Effector memory CD4-positive, alpha-beta T cell (primary cell): ENCODE measurements at places on chromosomes 3 and 15.

- no peak for DNase-seq
Observed at GRCh38 chr3:124582621-124583395, 147.4 kb upstream of the UMPS start.

DNA sequence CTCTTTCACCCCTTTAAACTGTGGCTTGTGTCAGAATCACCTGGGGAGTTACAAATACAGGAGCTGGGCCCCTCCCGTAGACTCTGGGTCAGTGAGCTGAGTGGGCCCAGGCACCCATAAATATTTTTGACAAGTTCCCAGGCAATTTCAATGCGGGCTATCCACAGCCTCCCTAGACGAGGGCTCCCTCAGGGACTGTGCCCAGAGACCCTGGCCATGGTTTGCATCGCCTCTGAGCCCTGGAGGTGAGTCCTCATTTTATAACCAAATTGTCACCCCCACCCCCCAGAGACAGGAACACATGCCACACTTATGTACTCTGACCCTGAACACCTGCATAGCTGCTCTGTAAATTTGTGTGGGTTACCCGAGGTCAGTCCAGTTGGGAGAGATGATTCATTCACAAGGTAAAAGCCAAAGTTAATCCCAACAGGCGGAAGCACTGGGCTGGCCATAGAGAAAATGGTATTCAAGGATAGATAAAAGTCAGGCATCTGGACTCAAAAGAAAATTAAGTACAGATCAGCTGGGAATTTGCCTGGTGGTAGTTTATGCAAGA, 146.5 kb upstream of the SLC6A11 start:
- DNase-seq: no peak

DNA sequence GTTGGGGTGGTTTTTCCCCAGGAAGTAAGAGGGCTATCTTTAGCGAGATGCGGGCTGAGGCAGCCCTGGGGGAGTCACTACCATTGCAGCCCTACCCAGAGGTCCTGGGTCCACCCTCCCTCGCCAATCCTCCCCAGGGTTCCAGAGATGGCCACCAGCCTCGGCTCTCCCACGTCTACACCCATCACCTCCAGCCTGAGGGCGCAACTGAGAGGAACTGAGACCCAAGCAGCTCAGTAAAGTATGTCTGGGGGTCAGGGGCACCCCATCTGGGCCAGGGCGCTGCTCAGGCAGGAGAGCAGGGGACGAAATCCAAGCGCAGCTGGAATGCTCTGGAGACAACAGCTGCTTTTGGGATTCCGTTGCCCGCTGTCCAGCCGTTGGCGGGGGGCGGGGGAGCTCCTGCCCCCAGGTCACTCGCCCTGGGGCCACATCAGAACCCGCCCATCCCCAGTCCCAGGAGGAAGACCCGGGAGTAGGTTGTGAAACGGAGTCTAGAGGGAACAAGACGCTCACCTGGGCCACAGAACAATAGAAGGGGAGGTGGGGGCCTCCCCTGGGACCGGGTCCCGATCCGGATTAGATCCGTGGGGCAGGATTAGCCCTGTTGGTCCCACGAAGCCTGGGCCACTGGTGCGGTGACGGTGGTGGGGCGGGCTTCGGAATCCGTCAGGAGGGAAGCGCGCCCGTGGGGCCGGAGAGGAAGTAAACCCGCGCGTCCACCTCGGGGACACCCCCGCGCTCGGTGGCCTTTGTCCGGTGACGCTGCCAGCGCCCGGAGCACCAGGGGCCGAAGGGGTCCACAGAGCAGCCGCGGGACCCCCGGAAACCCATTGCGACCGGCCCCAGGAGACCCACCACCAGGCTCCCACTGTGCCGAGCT, 1.4 kb upstream of the NDUFAF3 start:
- DNase-seq: no peak

GRCh38 chr15:28017423-28017924, 81.6 kb downstream of the OCA2 start:
- no peak for DNase-seq

DNA sequence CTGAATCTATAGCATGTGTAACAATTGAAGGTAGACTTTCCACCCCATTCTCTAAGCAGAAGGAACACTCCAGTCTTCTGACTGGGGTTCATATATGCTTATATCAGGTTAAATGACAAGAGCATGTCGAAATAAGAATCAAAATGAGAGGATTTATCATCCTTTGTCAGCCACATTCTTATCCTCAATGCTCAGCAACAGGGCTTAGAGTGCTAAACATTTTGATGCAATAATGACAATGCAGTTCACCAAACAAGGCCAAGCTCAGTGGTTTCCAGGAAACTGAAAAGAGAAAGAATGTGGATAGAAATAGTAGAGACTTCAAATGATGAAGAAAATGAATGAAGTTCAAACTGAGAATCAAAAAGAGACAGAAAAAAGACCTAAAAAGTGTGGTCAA, 78.0 kb downstream of the FSIP1 start:
- DNase-seq: no peak

GRCh38 chr3:15942462-15942861, 144.7 kb upstream of the ANKRD28 start:
- no peak for DNase-seq

DNA sequence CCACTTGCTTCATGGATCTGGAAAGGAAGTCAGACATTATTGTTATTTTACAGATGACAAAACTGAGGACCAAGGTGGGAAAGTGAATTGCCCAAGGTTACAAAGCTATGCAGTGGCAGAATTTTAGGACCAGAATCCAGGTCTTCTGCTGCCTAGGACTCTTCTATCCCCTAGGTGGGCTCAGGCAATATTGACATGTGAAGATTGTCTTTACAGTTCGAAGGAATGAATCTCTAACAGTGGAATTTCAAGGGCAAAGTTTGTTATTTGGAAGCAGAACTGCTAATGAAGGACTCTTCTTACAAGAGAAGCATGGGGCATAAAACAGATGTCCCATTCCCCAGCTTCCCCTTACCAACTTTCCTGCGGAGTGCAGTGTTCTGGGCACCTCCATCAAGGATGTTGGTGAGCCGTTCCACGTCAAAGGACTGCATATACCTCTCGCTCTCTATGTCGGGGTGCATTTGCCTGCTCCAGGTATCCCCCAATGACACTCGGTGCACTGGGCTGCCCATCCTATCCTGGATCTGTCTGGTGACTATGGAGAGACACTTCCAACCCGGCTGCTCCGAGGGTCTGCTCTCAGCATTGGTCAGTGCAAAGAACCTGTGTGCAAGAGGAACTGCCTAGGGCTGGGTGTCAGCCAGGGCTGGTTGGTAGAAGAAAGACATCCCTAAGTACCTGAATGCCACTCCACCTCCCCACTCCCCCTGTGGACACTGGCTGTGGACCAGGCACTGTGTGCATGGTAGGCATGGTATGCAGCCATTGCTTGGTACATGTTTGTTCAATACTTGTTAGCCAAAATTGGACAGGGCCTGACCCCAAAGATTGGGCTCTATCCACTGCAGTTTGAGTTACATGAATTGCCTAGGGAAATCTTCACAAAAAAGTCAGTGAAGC, 2.1 kb downstream of the ACOX2 start:
- DNase-seq: no peak

GRCh38 chr3:98730886-98731537, 32.1 kb upstream of the ST3GAL6 start:
- DNase-seq: no peak

GRCh38 chr3:167650459-167650858, 3.3 kb downstream of the WDR49 start:
- DNase-seq: no peak

GRCh38 chr3:106710596-106710995, 666.6 kb upstream of the CCDC54 start:
- DNase-seq: no peak

DNA sequence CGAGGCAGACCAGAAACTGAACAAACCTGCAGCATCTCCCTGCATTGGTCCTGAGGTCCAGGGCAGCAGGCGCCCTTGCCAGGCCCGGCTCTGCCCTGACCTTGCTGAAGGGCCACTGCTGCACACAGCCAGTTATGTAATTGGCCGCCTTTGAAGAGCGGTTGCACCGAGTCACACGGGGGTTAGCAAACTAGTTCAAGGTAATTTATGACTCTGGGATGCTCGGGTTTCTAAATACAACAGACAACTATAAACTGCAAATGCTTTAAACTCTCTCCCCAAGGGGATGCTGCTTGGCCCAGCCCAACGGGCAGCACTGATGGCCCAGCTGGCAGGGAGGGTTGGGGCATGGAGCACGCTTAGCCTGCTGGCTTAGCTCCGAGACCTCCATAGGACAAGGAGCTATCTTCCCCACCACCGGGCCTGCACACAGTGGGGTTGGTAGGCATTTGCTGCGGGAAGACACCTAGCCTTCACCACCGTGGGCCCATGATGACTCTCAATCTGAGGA, 60.3 kb upstream of the IQSEC1 start:
- no peak for DNase-seq

DNA sequence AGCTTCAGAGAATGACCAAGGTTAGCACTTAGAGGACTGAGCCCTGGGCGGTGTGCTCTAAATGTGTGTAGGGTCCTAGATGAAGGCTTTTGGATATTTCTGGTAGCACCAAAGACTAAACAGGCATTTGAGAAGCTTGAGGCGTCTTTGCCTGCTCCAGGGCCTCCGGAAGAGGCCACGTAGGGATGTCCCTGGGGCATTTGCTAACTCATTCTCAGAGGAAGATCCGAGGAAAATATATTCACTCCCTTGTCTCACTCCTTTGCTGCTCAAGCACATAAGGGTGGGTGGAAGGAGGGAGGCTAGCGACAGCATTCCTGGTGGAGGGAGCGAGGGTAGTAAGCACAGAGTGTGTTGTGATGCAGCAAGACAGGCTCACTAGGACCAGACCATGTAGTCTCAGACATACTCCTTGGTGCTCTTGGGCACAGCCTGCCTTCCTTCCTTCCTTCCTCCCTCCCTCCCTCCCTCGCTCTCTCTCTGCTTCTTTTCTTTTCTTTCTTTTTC, 38.5 kb upstream of the XCR1 start:
- no peak for DNase-seq

- DNase-seq: no peak
Observed at GRCh38 chr3:118527514-118528044, 507.1 kb downstream of the IGSF11 start.
